ENCODE measurements at places on chromosomes 2 and 18. TPM values are rescaled to one million over a fixed set of nuclear protein-coding genes. Genes with fewer than 3 reads are reported as not detected.

DNA sequence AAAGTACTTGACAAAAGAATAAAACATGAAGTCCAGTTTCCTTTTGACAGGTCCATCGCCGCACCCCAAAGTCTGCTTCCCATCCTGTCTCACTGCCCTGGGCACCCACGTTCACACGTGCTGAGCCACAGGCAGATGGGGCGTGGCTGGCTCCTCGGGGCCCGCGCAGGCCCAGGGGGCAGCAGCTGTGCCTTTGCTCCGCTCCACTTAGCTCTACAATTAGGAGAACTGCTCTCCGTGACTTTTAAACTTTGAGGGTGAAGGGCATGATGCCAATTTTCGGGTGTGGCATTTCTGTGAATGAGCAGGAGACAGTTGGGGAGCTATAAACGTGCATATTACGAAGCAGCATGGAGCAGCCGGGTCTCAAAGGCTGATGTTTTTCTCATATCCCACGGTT is 152.4 kb downstream of the TDRD15 start:
- DNase-seq, result no peak

Gene MYO7B
- total RNA-seq, result 806 TPM

GRCh38 chr2:176589825-176590440 is 320.7 kb downstream of the MTX2 start:
- no peak for DNase-seq

GRCh38 chr2:61620244-61621159 is 82.3 kb upstream of the XPO1 start:
- no peak for DNase-seq

GRCh38 chr2:205176546-205176945 is 505.8 kb upstream of the NRP2 start:
- DNase-seq, result no peak

GRCh38 chr2:220198896-220199295 is 571.5 kb downstream of the SLC4A3 start:
- no peak for DNase-seq

Gene SERPINB10
- not detected for total RNA-seq

Gene ERMN
- total RNA-seq, result 5.0 TPM

Gene KCNS3
- 1.6 TPM for total RNA-seq

GRCh38 chr2:10834068-10834655 is 21.6 kb upstream of the PDIA6 start:
- DNase-seq, result no peak

GRCh38 chr18:13136904-13137669 is 81.5 kb upstream of the LDLRAD4 start:
- DNase-seq, result peak; percentile 73

Gene DYNAP
- not detected for total RNA-seq

- DNase-seq, result no peak
Measured at GRCh38 chr18:41072946-41073345, 882.1 kb upstream of the PIK3C3 start.

GRCh38 chr2:163341426-163341825 is 394.4 kb downstream of the FIGN start:
- DNase-seq, result no peak

- DNase-seq, result no peak
Measured at GRCh38 chr2:96945014-96945413, 41.4 kb downstream of the FAM178B start.

DNA sequence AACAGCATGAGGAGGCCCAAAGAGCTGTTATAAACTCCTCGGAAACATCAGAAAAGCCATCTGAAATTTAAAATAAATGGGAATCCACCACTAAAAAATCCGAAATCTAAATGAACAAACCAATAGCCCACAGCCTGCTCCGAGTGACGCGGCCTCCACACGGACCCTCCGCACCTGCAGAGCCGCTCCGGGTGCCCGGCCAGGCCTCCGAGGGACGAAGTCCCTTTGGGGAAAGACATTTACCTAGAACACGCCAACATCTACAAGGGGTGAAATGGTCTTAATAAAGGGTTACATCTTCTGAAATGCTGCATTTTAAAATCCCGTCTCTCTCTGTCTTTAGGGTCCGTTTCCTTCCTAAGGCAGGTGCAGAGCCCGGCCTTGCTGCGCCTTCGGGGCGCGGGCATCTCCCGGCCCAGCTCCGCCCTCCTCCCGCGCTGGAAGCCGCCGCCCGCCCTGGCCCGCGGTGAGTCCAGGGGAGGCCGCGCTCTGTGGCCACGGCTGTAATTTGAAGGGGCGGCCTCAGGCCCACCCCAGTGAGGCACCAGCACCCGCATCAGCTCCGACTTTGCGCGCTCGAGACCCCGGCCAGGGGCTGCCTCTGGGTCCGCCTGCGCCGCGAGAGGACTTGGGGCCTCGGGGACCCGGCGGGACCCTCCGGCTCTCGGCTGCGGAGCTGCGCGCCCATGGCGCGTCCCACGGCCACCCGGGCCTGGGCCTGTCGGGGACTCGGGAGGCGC is 42.3 kb upstream of the CTDP1 start:
- DNase-seq, result no peak

- DNase-seq, result no peak
Measured at GRCh38 chr18:70288851-70289328, at the start of gene SOCS6. SOCS6 (plus strand) TSS chr18:70289045; CDS start chr18:70324669, 35,624 bp downstream.
